ENCODE measurements at places on chromosomes 2 and 18.

DNA sequence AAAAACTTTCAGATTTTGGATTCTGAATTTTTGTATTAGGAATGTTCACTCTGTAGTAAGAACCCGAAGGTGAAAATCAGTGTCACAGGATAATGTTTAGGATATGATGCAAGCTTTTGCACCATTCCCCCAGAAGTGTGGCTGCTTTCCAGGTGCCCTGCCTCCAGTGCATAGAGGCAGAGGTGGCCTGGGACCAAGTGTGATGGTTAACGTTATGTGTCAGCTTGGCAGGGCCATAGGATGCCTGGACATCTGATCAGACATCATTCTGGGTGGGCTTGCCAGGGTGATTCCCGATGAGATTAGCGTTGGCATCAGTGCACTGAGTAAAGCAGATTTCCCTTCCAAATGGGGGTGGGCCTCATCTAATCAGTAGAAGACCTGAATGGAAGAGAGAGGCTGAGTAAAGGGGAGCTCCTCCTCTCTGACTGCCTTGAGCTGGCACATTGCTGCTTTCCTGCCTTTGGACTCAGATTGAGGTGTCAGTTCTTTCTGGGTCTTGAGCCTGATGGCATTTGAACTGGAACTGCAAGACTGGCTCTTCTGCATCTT lies 177.4 kb upstream of the HS6ST1 start:
- DNase-seq: no peak

GRCh38 chr18:80137137-80137536 lies 28.1 kb downstream of the ADNP2 start:
- DNase-seq: no peak

GRCh38 chr2:161315380-161315779 lies 7.2 kb downstream of the PSMD14 start:
- DNase-seq: no peak

- DNase-seq: no peak
Observed at GRCh38 chr2:159272156-159272555, 14.3 kb downstream of the WDSUB1 start.

DNA sequence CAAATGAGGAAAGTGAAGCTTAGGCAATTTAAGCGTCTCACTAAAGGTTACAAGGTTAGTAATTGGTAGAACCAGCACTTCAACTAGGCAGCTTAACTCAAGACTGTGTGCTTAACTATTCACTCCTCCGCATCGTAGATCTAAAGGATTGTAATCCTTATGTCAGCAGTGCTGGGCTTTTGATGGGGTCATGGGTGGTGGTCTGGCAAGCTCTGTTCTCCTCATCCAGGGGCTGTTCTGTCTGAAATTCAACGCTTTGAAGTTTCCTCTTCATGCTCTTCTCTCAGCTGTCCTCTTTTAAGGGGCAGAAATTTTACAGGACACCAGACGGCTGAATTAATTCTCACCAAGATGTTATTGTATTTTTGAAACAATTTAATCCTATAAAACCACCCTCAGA lies 165.5 kb upstream of the FAM98A start:
- no peak for DNase-seq

GRCh38 chr18:46070815-46071652 lies 1.0 kb downstream of the PSTPIP2 start:
- DNase-seq: no peak

- no peak for DNase-seq
Observed at GRCh38 chr2:14297340-14297739, 335.2 kb upstream of the LRATD1 start.

DNA sequence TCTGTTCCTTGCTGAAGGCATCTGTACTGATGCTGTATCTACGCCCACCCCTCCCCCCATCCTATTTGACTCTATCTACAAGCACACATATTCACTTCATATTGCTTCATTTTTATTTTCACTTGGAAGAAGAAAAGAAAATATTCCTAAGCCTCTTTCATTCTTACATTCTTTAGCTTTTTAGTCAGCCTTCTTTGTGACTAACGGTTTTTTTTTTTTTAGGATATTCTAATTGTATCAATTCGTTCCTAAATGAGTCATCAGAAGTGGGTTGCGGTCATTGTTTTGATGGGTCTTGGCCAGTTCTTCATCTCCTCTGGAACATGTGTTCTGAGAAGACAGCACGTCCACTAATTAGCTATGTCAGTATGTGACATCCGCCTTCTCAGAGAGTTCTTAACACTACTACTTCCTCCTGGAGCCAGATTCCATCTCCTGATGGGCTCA lies 88.7 kb downstream of the MYO1B start:
- DNase-seq: no peak

- no peak for DNase-seq
Observed at GRCh38 chr2:74515981-74516633, 1.9 kb downstream of the TLX2 start.

DNA sequence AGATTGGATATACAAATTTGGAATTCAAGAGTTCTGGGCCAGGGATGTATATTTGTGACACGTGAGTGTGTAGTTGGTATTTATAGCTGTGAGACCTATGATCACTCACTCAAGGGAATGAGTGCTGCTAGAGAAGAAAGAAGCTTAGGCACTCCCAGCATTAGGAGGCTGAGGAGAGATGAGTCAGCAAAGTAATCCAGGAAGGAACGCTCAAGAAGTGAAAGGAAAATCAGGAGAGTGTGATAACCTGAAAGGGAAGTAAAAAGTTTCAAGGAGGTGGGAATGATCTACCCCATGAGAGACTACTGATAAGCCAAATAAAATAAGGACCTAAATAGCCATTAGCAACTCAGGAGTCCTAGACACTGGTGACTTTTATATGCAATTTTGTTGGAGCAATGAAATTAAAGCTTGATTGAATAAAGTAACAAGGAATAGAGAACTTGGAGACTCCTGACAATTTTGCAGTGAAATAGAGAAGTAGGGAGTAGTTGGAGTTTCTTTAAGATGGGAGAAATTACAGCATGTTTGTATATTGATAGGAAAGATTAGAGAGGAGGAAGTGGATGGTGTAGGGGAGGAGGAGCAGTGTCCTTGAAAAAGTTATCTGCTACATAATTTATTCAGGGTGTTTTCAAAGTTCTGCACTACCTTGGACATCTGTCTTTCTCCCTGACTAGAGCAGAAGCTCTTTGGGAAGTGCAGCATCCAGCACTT lies 89.9 kb downstream of the UBE2E3 start:
- DNase-seq: no peak

DNA sequence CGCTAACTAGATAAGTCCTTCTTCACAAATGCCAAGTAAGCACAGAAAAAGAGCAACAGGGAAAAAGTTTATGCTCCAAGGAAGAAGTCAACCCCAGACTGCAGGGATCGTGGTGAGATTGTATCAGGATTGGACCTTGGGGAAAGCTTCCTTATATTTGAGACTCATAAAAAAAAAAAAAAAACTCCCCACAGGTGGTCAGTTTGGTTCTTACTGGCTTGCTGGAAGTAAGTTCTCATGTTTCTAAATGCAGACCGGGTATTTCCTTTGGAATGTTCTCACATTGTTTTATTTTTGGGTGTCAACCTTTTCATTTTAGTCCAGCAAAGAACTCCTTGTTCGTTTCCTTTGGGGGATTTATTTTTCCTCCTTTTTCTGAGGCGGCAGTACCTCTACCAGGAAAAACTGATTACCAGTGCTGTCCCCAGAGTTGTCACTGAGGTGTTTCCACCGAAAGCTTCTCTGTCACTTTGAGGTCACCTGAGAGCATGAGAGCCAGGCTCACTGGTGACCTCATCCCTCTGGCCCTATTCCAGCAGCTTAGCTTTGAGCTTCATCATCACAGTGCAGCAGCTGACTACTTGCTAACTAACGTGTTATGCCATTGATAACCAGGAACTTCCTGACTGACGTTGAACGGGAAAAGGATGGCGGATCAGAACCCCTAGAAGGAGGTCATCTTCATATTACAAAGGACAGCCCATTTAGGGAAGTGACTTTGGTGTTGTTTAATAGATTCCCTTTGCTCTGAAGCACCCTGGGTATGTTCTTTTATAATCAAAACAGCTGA lies 16.8 kb upstream of the ATP8B1 start:
- no peak for DNase-seq

DNA sequence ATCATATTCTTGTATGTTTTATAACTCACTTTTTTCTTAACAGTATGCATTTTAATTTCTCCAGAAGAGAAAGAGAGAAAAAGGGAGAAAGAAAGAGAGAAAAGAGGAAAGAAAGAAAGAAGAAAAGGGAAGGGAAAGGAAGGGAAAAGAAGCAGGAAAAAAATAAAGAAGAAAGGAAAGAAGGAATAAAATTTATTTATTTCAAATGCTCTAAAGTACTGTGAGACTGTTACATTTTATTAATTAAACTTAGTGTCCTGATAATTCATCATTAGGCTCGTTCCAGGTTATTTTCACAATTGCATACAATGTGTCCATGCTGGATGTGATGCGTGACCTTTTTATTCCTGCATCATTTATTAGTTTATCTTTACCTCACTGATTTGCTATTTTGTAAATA lies 1023.4 kb upstream of the KLHL29 start:
- DNase-seq: no peak

GRCh38 chr2:200090683-200091082 lies 135.3 kb downstream of the MAIP1 start:
- DNase-seq: no peak

DNA sequence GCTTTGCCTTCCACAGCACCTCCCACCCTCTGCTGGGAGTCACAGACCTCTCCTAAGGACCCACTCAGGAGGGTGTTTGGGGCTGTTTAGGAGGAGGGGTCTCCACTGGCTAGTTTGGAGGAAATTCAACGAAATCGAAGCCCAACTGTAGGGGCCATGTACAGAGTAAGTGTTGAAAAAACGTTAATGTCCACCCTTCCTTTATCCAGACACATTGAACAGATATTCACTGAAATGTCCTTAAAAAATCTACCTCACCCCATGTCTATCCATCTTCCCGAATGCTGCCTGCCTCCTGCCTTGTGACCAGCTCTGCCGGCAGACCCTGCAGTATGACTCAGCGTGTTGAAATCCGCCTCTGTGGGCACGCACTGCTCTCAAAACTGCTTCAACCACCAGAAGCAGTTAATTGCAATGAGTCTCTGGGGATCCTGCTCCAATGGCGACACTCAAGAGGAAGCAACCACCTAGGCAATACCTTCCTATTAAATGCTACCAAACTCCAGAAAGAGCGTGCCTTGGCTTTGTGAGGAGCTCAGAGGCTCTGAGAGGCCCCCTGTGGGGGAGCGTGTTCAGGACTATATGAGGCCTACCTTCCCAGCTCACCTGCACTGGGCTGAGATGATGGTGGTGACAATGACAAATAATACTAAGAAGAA lies 61.4 kb upstream of the RTN4 start:
- peak; percentile 58 for DNase-seq

- no peak for DNase-seq
Observed at GRCh38 chr2:205834796-205835195, 152.5 kb downstream of the NRP2 start.

GRCh38 chr2:8392098-8392866 lies 289.6 kb upstream of the ID2 start:
- DNase-seq: no peak

DNA sequence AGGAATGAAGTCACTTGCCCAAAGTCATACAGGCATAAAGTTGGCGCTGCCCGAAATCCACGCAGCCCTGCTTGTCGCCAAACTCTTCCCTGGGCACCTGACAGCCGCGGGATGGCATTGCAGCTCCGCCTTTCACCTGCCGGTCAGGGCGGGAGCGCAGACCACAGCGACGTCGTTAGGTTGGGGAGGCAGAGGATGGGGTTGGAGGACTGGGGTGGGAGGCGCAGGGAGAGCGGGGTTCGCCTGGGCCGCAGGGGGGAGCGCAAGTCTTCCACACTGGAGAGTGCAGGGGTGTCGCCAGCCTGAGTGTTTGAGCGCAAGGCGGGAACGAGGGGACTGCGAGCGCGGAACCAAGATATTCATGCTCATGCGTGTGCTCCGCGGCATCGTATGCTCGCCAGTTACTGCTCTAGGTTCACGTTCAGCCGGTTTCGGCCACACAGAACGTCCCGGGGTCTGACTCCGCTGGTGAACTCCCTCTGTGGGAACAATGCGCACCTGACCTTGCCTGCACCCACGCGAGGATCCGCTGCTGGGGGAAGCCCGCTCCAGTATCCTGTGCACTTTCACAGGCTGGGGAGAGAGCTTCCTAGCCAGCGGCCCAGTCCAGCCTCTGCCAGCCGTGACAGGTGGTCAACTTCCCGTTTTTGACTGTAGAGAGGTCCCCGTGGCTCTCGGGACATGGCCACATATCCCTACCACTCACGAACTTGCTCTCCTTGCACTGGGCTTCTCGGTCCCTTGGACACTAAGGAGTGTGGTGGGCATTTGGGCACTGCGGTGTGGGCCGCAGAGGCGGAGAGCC lies 767 bp upstream of the NPPC start:
- DNase-seq: peak; percentile 8

- DNase-seq: no peak
Observed at GRCh38 chr18:41025666-41026065, 929.4 kb upstream of the PIK3C3 start.

GRCh38 chr2:3115301-3116042 lies 262.1 kb downstream of the EIPR1 start:
- no peak for DNase-seq

- DNase-seq: no peak
Observed at GRCh38 chr2:23096906-23097602, 287.9 kb upstream of the KLHL29 start.

GRCh38 chr18:25646971-25647370 lies 295.0 kb upstream of the ZNF521 start:
- DNase-seq: no peak

DNA sequence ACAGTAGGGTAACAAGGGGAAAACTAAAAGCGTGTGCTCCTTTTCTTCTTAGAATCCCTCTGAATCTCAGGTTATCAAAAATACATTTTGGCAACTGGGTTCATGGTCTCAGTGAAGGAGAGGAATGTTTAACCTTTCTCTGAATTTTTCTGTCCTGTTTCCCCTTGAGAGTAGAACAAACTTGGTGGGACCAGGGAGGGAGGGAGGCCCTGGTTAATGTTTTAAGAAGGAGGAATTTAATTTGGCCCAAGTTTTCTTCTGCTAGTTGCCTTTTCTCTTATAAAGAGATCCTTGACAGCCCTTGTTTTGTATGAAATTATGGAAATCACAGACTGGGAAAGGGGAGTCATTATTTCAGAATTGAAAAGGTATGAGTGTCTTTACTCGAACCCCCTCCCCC lies 12.2 kb upstream of the POU3F3 start:
- DNase-seq: no peak

- DNase-seq: no peak
Observed at GRCh38 chr2:176650838-176651555, 381.8 kb downstream of the MTX2 start.

GRCh38 chr18:51006948-51007789 lies 22.8 kb upstream of the SMAD4 start:
- DNase-seq: no peak
